ENCODE measurements at places on chromosomes 5 and 9.

- no peak for DNase-seq
Measured at GRCh38 chr5:33736510-33736909, 155.3 kb downstream of the ADAMTS12 start.

DNA sequence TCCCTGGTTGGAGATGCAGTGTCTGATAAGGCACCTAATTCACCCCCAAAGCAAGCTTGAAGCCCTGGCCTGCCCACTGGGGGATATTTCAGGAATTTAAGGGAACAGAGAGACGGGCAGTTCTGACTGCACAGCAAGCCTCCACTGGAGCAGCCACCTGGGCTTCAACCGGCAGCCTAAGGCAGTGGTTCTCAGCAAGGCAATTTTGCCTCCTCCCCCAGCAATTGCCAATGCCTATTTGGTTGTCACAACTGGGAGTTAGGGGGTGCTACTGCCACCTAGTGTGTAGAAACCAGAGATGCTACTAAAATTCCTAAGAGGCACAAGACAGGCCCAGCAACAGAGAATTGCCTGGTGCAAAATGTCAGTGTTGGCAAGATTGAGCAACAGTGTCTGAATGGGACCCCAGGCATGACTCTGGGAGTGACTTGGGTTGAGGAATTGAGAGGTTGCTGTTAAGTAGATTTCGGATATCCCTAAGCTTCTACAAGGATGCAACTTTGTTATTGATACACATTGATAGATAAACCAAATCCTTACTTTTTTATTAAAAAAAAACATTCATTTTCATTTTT is 58.7 kb upstream of the CTSL start:
- DNase-seq = peak; percentile 79

GRCh38 chr9:136373300-136374182 is at the start of gene CARD9:
TSS of gene CARD9 (minus strand) at chr9:136373669. CDS start at chr9:136372078, 1,591 bp downstream.
- DNase-seq = no peak

DNA sequence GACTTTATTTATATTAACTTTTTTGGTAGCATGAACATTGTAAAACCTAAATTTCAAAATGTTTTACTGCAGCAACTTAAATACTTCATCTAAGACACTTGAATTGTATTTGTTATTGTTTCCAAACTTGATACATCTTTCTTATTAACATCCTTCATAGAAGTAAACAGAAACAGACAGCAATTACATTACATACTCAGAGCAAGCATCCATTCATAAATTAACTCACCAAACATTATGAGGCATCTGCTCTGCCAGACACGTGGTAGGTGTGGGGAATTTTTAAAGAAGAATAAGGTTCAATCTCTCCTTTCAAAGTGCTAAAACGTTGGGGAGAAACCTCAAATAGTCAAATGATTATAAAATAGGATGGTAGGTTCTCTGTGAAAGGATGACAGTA is 130.8 kb downstream of the MUSK start:
- no peak for DNase-seq

- no peak for DNase-seq
Measured at GRCh38 chr5:79562351-79563246, 48.7 kb upstream of the HOMER1 start.

GRCh38 chr5:75051217-75051751 is 1.1 kb downstream of the GCNT4 start:
- peak; percentile 19 for DNase-seq

- no peak for DNase-seq
Measured at GRCh38 chr5:95238560-95239325, 46.2 kb downstream of the MCTP1 start.

- no peak for DNase-seq
Measured at GRCh38 chr5:66442951-66443445, 153.2 kb upstream of the MAST4 start.
